ENCODE measurements at places on chromosomes 6 and 20. TPM values are rescaled to one million over a fixed set of nuclear protein-coding genes. Genes with fewer than 3 reads are reported as not detected.

GRCh38 chr6:35544769-35545361 lies 32.2 kb upstream of the TULP1 start:
- DNase-seq, result no peak

DEF6 gene
- total RNA-seq, result 107 TPM

MC3R gene
- total RNA-seq, result not detected

PET117 gene
- 13.9 TPM for total RNA-seq

SLC25A27 gene
- total RNA-seq, result 1.9 TPM
